ENCODE measurements at places on chromosomes 2 and 18.

- no peak for DNase-seq
Observed at GRCh38 chr2:180412219-180412618, 405.1 kb upstream of the CWC22 start.

DNA sequence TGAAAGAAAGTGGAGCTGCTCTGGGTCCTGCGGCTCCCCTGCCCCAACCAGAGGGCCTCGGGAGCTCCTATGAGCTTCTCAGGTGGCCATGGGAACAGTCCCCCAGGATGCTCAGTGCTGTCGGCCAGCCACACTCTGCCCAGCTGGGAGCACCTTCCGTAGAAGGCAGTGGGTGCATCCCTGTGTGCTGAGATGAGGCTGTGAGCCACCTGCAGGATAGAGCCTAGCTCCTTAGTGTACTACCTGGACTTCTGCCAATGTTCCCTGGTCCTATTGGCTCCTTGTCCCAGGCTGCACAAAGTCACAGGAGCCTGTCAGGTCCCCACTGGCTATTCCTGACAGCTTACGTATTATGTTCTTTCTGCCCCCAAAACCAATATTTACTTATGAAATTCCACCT lies 16.1 kb downstream of the PRELID3A start:
- no peak for DNase-seq

DNA sequence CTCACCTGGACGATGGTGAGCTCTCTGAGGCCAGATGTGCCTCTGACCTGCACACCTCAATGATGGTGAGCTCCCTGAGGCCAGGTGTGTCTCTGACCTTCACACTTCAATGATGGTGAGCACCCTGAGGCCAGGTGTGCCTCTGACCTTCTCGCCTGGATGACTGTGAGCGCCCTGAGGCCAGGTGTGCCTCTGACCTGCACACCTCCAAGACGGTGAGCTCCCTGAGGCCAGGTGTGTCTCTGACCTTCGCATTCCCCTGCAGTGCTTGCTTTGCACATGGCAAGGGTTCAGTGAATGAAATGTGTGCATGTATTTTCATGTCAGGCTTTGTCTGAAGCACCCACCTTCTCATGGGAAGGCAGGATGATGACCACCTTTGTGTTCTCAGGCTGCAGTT lies 95.5 kb downstream of the PTGR3 start:
- DNase-seq, result no peak

GRCh38 chr18:3511980-3512379 lies 62.0 kb downstream of the TGIF1 start:
- no peak for DNase-seq

DNA sequence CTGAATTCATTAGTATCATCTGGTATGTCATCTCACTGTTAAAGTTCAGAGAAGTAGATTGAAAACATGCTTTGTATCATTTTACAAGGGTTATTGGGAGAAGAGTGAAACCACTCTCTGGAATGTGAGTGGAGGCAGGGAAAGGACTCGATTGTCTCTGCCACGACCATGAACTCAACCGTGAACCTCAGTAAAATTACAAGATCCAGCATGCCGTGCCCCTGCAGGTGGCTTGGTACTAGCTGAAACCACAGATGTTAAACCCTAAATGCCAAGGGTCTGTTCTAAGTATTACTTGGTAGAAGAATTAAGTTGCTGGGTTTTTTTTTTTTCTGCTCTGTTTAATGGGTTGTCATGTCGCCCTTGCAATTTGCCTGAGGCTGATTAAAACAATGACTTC lies 197.2 kb downstream of the MYO3B start:
- no peak for DNase-seq

- no peak for DNase-seq
Observed at GRCh38 chr2:176763851-176764404, 448.7 kb upstream of the HNRNPA3 start.

- no peak for DNase-seq
Observed at GRCh38 chr2:178478130-178478438, 316 bp downstream of the FKBP7 start.

- DNase-seq, result no peak
Observed at GRCh38 chr2:142572346-142573132, 304.9 kb upstream of the KYNU start.

- DNase-seq, result no peak
Observed at GRCh38 chr18:32081881-32082280, 9.8 kb upstream of the RNF138 start.

DNA sequence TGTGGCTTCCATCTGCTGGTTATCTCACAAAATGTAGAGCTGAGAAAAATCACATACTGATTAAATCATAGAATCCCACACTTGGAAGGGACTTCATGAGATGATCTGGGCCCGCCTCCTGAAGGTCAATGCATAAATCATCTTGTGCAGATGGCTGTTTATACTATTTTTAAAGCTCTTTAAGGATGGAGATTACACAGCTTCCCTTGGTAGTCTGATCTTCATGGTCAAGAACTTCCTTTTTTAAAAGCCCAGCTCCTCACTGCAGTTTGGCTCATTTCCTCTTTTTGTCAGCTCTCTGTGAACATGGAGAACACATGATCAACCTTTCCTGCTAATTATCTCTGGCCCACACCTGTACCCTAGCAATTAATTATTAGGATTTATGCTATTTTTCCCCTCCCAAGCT lies 25.9 kb downstream of the GCG start:
- DNase-seq, result no peak

DNA sequence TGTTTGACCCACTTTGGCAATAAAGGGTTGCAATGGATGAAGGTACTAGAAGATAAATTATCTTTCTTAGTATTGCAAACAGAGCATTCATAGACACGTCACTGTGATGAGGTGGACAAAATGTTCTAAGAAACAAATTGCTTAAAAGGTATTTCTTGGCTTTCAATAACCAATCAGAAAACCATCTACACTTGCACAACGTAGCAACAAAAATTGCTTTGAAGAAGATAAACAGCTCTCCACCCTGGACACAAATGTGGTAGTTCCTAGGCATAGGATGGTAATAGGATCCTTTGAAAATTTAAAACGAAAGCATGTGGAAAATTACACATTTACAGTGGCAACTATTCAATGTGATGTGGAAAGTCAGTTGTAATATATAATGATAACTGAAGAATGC lies 439.9 kb upstream of the ETAA1 start:
- no peak for DNase-seq

DNA sequence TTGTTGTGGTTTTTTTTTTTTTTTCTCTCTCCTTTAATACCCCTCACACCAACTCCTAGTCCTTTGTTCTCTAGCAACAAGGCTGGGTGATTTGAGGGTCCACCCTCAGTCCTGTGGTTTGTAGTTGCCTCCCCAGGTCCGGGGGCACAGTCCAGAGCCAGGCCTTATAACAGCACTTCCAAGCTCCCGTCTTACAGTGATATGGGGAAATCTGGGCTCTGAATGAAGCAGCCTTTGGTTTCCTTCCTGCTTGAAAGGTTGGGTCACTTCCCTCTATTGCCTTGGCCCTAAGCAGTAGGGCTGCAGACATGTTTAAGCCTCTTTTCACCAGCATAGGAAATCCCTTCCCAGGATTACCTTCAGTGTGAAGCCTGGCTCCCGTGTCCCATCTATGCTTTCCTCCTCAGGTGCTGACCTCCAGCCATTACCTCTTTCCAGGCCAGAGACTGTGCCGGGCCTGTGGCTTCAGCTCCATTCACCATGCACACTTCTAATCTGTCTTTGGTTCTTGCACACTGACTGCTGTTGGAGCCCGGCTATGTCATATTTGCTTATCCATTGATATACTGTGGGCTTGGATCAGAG lies 21.2 kb upstream of the NTSR2 start:
- DNase-seq, result no peak

- DNase-seq, result no peak
Observed at GRCh38 chr2:24489465-24490180, 1.4 kb upstream of the NCOA1 start.

GRCh38 chr2:151182899-151183809 lies 78.5 kb downstream of the RBM43 start:
- no peak for DNase-seq

- DNase-seq, result no peak
Observed at GRCh38 chr18:39487932-39488331, 1922.3 kb upstream of the CELF4 start.

- no peak for DNase-seq
Observed at GRCh38 chr18:38956068-38956467, 1390.5 kb upstream of the CELF4 start.

DNA sequence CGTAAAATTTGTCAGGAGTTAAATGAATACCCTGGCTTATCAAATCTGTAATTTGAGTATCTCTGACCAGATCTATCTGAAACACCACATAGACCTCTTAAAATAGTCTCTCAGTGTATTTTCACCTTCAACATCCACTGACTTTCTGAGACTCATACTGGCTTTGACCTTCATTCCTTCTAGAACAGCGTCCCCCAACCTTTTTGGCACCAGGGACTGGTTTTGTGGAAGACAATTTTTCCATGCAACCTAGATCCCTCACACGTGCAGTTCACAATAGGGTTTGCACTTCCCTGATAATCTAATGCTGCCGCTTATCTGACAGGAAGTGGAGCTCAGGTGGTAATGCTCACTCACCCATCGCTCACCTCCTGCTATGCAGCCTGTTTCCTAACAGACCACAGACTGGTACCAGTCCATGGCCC lies 3.2 kb downstream of the NBAS start:
- no peak for DNase-seq

GRCh38 chr2:11389551-11390398 lies 45.3 kb upstream of the ROCK2 start:
- no peak for DNase-seq

DNA sequence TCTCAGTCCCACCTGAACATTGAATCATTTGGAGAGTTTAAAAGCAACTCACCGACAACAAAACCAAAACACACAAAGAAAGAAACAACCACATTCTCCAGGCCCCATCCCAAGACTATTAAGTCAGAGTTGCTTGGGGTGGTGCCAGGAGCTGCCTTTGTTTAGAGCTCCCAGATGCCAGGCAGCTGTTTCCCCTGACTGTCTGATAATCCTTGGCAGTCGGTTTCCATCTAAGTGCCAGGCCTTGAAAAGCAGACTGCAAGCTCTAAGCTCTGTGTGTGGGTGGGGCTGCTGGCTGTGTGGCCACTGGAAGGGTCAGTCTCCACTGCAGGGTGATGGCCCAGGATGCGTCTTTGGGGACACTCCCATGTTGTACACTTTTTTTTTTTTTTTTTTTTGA lies 255.3 kb upstream of the AGAP1 start:
- DNase-seq, result no peak

DNA sequence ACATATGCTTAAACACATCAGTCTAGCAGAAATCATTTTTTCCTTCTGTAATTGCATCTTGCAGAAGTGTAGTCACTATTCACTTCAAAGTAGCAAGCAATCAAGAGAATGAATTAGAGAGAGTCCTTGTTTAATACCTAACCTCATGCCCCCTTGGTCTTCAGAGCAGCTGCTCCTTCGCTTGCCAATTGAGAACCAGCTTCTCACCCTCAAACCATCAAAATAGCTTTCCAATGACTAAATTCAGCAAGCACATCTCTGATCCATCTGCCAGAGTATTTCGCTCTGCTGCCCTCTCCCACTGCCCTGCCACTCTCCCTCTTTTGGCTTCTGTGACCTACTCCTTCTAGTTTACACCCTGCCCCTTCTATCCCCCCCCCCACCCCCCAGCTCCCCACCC lies 120.7 kb upstream of the AGAP1 start:
- no peak for DNase-seq

- DNase-seq, result no peak
Observed at GRCh38 chr2:129299338-129299737, 680.1 kb upstream of the RAB6C start.

DNA sequence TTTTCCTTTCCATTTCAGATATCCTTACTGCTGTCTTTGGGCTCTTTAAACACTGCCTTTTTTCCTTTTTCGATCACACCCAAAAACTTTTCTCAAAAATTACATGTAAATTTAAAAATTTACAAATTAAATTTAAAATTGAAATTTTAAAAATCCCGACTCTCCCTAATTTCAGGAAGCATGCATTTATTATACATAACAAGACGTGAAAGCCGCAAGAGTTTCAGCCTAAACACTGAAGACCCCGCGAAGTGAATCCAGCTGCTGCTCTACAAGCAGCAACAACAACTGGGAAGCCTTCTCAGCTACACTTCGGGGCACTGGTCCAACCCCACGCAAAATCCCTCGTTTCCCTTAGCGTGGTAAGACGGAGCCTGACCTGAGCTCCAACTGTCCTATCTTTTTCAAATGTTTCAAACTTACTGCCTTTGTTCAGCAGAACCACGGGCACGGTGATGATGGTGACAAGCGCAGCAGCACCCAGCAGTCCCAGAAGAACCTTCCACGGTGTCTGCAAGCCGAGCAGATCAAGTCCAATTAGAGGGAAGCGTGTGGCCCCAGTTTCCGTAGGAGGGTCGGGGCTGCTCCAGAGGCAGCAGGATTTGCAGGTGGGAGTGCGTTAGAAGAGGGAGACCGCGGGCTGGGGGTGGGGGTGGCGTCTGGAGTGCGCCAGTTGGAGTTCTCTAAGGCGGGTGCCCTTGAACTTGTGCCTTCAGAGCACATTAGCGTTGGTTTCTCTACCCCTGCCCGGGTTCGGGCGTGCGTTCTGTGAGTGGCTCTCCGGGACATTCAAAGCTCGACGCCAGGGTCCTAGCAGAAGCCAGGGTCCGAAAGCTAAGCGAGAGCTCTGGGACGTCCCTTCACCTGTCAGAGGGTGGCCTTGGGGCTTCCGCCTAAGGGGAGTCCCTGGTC lies 783 bp downstream of the DPP4 start:
- peak; percentile 42 for DNase-seq

- DNase-seq, result no peak
Observed at GRCh38 chr2:12694990-12695774, 21.6 kb upstream of the TRIB2 start.

GRCh38 chr2:29892585-29893259 lies 28.7 kb downstream of the ALK start:
- no peak for DNase-seq

DNA sequence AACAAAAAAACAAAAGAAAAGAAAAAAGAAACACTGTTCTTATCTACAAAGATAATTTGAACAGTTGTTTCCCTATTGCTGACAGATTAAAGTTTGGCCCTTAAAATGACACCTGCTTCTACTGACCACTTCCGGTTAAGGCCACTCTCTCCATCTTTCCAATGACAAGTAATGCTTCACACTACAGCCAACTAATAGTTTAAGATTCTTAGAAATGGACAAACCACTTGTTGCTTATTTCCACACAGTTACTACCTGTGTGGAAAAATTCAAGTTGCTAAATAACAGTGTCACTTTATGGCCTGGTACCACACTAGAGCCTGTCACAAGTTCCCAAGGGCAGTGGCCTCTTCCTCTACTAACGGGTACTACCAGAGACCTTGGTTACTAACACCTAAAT lies 2.4 kb downstream of the TMEM185B start:
- no peak for DNase-seq

GRCh38 chr2:43553341-43553855 lies 42.4 kb downstream of the THADA start:
- DNase-seq, result no peak

DNA sequence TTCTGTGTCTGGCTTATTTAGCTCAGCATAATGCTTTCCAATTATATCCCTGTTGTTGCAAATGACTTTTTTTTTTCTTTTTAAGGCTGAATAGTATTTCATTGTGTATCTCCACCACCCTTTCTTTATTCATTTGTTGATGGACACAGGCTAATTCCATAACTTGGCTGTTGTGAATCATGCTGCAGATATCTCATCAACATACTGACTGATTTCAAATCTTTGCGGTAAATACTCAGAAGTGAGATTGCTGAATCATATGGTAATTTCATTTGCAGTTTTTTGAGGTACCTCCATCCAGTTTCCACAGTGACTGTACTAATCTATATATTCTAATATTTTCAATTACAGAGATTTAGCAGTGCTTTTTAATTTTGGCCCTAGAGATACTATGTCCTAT lies 266.2 kb downstream of the TMX3 start:
- no peak for DNase-seq

GRCh38 chr2:119696494-119697030 lies 17.6 kb downstream of the TMEM177 start:
- DNase-seq, result no peak

GRCh38 chr2:84841577-84841976 lies 39.3 kb downstream of the TRABD2A start:
- no peak for DNase-seq
